ENCODE measurements at places on chromosomes 5 and 9.

- no peak for DNase-seq
These were observed 29.3 kb downstream of the MARVELD2 start for GRCh38 chr5:69444127-69444754.

- no peak for DNase-seq
These were observed 130.7 kb downstream of the PRKACG start for GRCh38 chr9:68883224-68883623.

DNA sequence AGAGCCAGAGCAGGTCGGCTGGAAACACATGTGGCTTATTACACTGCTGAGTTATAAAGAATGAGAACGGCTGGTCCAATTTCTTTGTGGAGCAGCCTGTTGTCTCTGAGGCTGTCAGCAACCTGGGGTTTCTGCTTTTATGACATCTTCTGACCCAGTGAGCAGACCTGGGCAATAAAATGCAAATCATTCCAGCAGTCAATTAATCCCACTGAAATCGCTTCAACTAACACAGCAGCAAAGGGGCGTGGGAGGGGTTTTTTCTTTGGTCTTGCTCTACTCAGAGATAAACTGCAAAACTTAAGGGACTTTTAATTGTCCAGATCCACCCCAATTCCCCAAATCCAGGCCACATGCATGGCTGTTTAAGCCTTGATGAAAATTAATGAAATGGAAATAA lies 215.7 kb downstream of the SLIT3 start:
- no peak for DNase-seq

DNA sequence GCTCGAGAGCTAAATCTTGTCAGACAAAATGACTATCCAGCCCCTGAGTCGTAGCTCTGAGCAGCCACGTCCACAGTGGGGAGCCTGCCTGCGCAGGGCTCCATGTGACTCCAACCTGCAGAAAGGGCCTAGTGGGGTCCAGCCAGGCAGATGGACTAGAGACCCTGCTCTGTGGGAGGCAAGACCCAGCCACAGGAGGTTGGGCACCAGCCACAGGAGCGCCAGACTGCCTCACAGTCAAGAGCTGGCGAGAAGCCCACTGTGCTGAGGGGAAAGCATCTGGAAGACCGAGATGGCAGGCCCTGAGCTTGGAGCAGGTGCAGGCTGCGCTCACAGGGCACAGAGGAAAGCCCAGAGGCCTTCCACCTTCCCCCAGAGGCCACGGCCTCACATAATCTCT lies 61.4 kb downstream of the C5orf15 start:
- peak; percentile 26 for DNase-seq

GRCh38 chr9:2339416-2339815 lies 282.2 kb upstream of the VLDLR start:
- no peak for DNase-seq

DNA sequence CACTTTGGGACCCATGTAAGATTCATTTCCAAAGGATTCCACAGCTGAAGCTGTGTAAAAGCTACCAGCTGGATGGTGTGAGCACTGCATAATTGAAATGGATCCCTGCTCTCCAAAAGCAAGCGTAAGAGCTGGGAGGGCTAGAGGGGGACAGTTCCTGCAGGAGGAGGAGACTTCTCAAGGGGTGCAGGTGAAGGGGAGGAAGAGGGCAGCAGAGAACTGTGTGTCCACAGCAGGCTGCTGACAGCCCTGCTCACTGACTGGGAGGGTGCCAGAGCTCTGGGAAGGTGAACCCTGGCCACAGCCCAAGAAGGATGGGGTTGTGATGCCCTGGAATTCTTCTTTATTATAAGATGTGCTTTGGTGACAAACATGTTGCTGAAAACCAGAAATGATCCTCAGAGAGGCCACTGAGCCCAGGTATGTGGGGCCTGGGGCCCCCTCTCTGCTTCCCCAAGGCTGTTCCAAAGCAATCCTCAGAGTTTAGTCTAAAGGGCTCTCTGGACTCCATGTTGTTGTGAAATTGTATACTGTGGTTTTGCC lies 112.8 kb upstream of the SLC25A48 start:
- DNase-seq: no peak

GRCh38 chr5:167392240-167392639 lies 899.2 kb upstream of the WWC1 start:
- DNase-seq: no peak

DNA sequence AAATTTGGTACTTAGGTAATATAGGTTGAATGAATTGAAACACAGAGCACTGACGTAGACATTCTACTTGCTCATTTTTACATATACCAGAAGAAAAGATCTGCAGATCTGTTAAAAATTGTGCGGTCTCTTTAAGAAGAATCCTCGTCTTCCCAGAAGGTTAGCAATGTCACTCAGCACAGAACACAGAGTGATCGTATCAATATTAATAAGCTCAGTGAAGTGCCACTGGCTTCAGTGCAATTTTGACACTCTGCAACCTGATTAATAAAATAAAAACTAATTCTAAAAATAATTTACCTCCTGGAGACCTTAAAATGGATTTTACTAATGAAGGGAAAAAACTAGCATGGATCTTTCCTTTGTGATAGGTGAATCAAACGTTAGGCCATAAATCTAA lies 356.1 kb upstream of the DMAC1 start:
- no peak for DNase-seq

DNA sequence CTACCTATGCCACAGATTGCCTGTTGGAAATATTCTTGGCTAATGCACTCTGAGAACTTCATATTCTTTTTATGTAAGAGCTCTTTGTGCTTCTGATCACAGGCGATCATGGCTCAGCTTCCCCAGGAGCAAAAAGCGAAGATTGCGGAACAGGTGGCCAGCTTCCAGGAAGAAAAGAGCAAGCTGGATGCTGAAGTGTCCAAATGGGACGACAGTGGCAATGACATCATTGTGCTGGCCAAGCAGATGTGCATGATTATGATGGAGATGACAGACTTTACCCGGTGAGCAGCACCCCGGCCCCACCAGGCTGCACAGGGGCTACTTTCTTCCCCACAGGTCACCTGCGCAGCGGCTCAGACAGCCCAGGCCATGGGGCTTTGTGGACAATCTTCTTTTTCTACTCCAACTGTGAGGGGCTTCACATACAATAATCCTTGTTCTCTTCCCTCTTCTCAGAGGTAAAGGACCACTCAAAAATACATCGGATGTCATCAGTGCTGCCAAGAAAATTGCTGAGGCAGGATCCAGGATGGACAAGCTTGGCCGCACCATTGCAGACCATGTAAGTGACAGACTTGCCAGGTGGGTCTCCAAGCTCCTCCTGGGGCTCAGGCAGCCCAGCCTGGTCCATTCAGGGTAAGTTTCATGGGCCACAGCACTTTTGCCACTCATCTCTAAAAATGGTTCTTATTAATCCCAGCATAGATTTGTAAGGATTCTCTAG lies 55.4 kb upstream of the LRRTM2 start:
- DNase-seq: no peak

GRCh38 chr5:158796812-158797497 lies 302.8 kb downstream of the EBF1 start:
- no peak for DNase-seq

- no peak for DNase-seq
These were observed 88.6 kb upstream of the AGXT2 start for GRCh38 chr5:35136386-35136785.

- DNase-seq: no peak
These were observed 6.5 kb downstream of the FAM240B start for GRCh38 chr9:38713426-38713825.

DNA sequence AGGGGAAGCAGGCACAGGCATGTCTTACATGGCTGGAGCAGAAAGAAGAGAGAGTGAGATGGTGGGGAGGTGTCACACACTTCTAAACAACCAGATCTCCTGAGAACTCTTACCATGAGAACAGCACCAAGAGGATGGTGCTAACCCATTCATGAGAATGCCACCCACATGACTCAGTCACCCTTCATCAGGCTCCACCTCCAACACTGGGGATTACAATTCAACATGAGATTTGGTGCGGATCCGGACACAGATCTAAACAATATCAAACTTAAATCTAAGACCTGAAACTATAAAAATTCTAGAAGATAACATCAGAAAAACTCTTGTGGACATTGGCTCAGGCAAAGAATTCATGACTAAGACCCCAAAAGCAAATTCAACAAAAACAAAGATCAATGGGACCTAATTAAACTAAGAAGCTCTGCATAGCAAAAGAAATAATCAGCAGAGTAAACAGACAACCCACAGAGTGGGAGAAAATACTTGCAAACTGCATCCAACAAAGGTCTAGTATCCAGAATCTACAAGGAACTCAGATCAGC lies 65.4 kb downstream of the SPATA31C2 start:
- DNase-seq: no peak

- DNase-seq: no peak
These were observed 378.3 kb downstream of the MTRR start for GRCh38 chr5:8247049-8247899.

DNA sequence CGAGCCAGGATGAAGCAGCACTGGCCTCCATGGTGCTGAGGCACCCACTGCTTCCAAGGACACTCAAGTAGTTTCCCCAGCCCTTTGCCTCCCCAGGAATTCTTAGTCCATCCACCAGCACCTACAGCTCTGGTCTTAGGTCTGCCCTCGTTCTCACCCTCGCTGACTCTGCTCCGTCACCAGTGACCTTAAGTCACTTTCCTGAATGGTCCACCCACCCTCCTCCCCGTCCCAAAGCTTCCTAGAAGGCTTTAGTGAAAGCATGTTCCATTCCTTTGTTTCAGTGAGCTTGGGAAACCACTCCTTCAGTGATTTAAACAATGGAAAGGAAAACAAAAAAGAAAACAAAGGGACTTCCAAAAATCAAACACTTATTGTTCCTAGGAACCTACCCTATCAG lies 54.6 kb upstream of the MAP3K1 start:
- DNase-seq: no peak

DNA sequence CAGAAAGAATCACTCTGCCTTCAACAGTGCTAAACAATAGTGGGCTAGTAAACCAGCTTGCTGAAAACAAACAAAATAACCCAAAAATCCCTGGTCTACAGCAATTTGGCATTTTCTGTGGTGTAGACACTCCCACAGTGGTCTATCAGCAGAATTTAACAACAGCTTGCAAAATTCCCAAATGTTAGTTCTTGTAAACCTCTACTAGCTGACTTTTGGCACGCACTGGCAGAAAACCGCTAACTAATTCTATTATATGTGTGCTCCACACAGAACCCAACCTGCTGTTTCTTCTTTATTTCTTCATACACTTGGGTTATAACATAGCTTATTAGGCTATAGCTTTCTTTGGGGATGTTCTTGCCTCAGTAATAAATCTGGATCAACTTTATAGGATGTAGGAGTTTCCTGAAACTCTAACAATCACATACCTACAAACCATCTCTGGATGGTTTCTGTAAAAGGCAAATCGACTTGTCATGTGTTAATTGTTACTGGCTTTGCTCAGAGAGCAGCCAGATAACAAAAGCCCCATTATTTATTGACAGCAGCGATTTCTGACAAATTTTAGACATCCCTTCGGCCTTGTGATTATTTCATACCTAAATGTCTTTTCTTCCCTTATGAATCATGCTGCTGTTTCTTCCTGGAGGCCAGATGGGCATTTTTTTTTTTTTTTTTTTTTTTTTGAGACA lies 82.7 kb upstream of the NAA35 start:
- no peak for DNase-seq

DNA sequence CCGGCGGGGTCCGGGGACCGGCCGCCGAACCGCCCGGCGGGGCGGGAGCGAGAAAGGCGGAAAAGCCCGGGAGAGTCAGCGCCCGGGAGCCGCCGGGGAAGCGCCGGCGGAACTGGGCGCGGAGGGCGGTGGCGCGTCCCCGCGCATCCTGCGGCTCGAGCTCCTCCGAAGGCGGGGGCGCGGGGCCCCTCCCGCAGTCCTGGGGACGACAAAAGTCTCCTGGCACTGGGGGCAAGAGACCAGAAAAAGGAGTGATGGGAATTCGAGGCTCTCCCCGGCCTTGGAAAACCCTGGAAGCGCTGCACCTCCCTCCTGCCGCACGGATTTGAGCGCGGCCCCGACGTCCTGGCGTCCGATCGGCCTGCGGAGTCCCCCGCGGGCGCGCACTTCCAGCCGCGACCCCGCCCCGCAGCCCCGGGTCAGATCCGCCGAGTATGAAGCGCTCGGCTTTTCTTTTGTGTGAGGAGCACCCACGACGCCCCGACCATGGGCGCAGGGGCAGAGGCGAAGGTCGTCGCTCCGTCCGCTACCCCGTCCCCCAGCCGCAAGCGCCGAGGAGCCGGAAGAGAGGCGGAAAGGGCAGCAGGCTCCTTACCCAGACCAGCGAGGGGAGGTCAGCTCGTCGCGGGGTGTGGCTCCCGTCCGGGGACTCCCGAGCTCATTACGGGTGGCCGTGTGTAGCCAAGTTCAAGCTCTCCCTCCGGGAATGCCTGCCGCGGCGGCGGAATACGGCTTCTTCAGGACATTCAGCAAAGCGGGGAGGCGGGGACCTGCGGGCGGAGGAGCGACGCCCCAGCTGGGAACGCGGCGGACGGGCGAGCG lies at the start of gene EPB41L4A:
Gene EPB41L4A, minus strand, starts transcription at position 114 of the 822 bp plus-strand sequence. CDS start 238 bp downstream, outside the sequence.
- DNase-seq: peak; percentile 63

DNA sequence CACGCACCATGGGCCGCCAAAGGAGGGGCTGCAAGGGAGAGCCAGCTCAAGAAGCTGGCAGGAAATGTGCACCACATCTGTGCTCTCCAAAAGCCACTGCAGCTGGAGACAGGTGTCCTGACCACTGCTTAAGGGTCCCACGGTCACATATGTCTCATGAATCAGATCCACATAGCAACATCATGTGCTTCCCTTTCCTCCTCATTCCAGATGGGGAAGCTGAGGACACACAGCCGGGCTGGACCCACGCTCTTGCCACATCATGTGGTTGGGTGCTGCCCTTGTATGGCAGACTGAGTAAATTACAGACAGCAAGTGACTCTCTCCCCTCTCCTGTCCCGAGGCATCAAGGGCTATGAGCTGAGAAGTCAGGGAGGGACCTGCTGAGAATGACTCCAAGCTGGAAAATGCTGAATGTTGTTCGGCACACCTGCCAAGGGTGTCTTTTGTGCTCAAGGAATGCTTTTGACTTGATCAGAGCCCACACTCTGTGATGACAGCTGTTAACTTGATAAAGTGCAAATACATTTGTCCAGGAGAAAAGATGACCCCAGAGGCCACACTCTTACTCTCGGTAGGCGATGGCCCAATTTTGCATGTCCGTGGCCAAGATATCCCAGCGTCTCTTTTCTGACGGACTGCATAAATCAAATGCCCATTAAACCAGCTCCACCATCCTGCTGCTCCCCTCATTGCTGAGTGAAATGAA lies 58.2 kb downstream of the NSUN2 start:
- no peak for DNase-seq

DNA sequence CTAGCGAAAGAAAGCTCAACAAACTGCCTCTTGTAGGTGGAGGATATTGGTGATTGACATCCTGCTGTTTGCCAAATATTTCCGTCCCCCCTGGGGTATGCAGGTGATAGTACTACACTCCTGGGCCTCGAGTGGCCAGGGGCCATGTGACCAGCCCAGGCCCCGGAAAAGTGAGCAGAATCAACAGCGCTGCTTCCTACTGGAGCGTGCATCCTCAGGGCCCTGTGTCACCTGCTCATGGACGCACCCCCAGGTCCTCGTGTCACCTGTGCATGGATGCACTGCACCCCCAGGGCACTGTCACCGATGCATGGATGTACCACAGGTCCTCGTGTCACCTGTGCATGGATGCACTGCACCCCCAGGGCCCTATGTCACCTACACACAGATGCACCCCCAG lies 43.8 kb downstream of the ADAMTS16 start:
- DNase-seq: no peak

GRCh38 chr9:87247097-87247496 lies 250.6 kb upstream of the DAPK1 start:
- no peak for DNase-seq

- no peak for DNase-seq
These were observed 222.5 kb downstream of the EPB41L4A start for GRCh38 chr5:112196584-112196983.

Measured in hematopoietic multipotent progenitor cell treated with erythropoietin and hydrocortisone succinate and interleukin-3 and kit ligand, for 6 days (in vitro differentiated cells).